ENCODE measurements at places on chromosomes 4 and X. TPM values are rescaled to one million over a fixed set of nuclear protein-coding genes. Genes with fewer than 3 reads are reported as not detected.

DNA sequence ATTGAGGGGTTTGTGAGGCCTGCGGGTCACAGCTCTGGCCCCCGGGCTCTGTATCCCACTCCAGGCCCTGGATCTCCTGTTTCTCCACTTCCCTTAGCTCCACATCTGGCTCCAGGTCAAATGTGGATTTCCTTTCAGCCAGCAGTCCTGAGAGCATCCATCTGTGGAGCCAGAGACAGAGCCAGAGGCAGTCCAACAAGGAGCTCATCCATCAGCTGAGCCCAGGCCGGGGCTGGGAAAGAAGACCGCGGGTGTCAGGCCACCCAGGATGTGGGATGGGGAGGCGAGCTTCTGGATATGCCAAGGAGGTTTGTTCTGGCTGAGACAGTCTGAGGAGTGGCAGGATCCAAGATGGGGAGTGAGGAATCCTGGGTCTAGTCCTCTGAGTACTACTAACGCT lies 91.7 kb downstream of the EFNB1 start:
- peak; percentile 33 for DNase-seq

SOWAHB gene
- total RNA-seq, result 1.7 TPM

GRCh38 chrX:118495958-118496762 lies 545 bp downstream of the DOCK11 start:
- DNase-seq, result no peak

DNA sequence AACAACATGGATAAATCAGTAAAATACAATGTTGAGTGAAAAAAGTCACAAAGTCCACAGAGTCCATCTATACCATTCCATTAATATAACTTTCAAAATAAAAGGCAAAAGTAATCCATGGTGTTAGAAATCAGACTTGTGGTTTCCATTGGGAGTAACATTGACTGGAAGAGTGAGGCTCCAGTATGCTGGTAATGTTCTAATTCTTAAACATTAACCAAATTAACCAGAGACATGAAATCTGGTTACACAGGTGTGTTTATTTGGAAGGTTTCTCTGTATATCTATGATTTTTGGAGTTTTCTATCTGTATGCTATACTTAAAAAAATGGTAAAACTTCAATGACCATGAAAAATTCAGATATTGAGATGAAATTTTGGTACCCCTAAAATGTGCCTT lies 42.6 kb downstream of the SULT1B1 start:
- DNase-seq, result no peak

RADX gene
- total RNA-seq, result 2.8 TPM

GRCh38 chr4:121978172-121978516 lies 26.3 kb upstream of the TRPC3 start:
- DNase-seq, result no peak

DNA sequence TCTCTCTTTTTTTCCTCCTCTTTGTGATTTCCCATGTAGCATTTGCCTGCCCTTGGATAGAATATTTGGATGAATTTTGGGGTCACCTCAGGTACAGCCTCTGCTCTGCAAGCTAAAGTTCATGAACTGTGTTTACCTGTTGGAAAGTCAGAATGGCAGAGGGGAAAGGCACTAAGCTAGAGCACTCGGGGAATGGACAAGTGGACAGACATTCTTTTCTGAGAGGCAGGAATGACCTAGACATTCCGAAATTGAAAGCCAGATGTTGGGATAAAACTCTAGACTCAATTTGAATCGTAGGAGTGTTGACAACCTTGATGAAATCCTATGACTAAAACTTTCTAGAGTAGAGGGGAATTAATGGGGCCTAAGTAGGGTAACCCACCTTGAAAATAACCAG lies 56.1 kb downstream of the LUZP4 start:
- no peak for DNase-seq
